ENCODE measurements at places on chromosomes 3 and 15. TPM values are rescaled to one million over a fixed set of nuclear protein-coding genes. Genes with fewer than 3 reads are reported as not detected.

Gene ZMYND10
- not detected for total RNA-seq

Gene SH2D7
- total RNA-seq, result not detected

Gene THAP10
- total RNA-seq, result 2.1 TPM

DNA sequence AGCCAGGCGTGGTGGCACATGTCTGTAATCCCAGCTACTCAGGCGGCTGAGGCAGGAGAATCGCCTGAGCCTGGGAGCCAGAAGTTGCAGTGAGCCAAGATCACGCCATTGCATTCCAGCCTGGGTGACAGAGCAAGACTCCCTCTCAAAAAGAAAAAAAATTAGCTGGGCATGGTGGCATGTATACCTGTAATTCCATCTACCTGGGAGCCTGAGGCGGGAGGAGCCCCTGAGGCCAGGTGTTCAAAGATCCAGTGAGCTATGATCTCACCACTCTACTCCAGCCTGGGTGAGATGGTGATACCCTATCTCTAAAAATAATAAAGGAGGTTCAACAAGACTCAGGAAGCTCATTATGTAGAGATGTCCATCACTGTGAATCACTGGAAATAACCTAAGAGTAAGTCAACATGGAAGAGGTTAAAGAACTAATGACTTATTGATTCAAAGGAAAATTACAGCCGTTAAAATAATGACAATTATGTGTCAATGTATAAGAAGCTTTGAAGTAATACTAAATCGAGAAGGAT, 19.8 kb upstream of the RAB7A start:
- no peaks in the 10 kb centered on the region for H3K27me3 ChIP-seq
- no peak overlapping the region for H3K27ac ChIP-seq
- DNase-seq, result no peak
- H3K4me3 ChIP-seq, result no peak overlapping the region
- no peaks in the 10 kb centered on the region for H3K36me3 ChIP-seq

GRCh38 chr3:128714887-128715491, 11.0 kb upstream of the RAB7A start:
- no peak overlapping the region for H3K4me3 ChIP-seq
- no peak for DNase-seq
- H3K4me1 ChIP-seq, result peaks cover 6% of the 10 kb centered on the region
- no peaks in the 10 kb centered on the region for H3K36me3 ChIP-seq
- H3K27me3 ChIP-seq, result no peaks in the 10 kb centered on the region

- no peaks in the 10 kb centered on the region for H3K27me3 ChIP-seq
- H3K27ac ChIP-seq, result no peak overlapping the region
- no peak overlapping the region for H3K4me3 ChIP-seq
- no peaks in the 10 kb centered on the region for H3K36me3 ChIP-seq
- no peak for DNase-seq
These were observed 712.4 kb upstream of the UBE2E2 start for GRCh38 chr3:22490747-22491146.

GRCh38 chr3:194779729-194780224, 94.1 kb downstream of the FAM43A start:
- no peak overlapping the region for H3K27ac ChIP-seq
- no peaks in the 10 kb centered on the region for H3K36me3 ChIP-seq
- H3K27me3 ChIP-seq, result no peaks in the 10 kb centered on the region
- DNase-seq, result no peak
- H3K4me3 ChIP-seq, result no peak overlapping the region

Gene SLCO3A1
- 11.1 TPM for total RNA-seq

Gene TOMM70
- 45.5 TPM for total RNA-seq

Gene KCNH8
- not detected for total RNA-seq

Data from esophagus squamous epithelium (tissue), 5 donors.